ENCODE measurements at places on chromosomes 16 and 17.
A peak's percentile ranks its signal among the peaks of the same experiment; 100 is the strongest.

DNA sequence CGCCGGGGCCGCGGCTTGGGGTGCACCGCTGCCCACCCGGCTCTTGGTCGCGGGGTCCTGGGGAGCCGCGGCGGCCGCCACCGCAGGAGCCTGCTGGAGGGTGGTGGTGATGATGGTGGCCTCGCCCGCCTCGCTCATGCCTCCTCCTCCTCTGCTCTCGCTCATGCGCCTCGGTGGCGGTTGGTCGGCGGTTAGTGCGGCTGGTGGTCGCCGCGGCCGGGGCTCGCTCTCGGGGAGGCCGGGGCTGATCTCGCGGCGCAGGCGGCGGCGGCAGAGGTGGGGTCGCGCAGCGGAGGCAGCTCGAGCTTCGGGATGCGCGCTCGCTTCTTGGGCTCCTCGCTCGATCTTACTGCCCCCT is 41.6 kb downstream of the AHSP start:
- DNase-seq: no peak

DNA sequence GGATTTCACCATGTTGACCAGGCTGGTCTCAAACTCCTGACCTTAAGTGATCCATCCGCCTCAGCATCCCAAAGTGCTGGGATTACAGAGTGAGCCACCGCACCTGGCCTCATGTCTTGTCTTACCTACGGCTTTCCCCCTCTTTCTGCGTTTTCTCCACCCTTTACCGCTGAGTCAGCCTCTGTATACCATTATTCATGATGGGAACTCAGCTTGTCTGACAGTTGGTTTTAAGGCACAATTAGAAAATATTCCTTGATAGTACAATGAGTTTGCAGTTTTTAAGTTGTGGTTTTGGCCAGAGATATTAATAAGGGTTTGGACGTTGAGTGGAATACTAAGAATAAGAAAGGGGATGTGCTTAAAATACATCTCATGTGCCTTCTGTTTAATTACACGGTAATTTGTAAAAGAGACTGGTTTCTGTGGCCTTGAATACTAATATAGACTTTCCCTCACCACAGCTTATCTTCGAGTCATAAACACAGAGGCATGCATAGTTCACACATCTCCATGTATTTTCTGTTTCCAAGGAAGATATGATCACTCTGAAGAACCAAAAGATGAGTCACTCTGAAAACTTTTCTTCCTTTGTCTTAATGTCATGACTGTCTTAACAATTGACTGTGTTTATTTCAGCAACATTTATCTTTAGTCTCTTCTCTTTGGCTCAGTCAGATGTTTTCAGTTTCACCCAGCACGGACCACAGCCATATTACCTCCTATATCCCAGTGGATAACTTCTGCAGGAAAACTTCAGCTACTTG is 54.4 kb downstream of the PITPNC1 start:
- peak; percentile 92 for DNase-seq

DNA sequence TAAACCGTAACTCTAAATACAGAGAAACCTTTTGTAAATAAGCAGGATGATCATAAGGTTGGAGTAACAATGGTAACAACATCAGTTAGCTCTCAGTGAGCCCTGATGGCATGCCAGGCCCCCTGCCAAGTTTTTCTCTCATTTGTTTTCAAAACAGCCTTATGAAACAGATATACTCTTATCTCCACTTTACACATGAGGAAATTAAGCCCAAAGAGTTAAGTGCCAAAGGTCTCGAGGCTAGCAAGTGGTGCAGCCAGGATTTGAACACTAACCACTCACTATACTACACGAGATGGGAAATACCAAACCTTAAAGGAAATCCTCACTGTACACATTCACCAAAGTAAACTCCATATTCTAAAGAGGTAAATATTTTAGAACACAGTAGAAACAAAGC is 15.0 kb downstream of the USP31 start:
- DNase-seq: peak; percentile 73

DNA sequence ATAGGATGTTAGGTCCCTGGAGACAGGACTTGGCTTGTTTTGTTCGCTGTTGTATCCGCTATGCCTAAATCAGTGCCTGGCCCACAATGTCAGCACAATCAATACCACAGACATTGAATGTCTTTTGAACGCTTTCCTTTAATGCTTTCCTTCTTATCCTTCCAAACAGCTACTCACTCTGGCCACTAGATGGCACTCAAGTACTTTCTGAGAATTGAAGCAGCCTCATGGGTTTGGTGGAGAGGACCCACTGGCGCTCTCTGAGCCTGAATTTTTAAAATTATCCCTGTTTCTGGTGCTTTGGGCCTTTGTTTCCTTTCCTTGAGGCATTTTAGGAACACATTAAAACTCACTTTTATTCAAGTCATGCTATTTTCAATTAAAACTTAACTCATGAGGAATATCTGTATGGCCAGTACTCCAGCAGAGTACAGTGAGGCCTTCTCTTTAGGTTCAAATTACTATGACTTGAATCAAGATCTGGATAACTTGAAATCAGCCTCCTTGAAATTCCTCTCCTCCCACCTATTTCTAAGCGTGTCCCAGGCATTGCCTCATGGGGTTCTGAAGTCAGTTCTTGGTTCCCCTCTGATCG is 3.2 kb upstream of the NLRP1 start:
- DNase-seq: peak; percentile 86

- DNase-seq: peak; percentile 22
Observed at GRCh38 chr17:31048780-31049179, 46.0 kb upstream of the NF1 start.

DNA sequence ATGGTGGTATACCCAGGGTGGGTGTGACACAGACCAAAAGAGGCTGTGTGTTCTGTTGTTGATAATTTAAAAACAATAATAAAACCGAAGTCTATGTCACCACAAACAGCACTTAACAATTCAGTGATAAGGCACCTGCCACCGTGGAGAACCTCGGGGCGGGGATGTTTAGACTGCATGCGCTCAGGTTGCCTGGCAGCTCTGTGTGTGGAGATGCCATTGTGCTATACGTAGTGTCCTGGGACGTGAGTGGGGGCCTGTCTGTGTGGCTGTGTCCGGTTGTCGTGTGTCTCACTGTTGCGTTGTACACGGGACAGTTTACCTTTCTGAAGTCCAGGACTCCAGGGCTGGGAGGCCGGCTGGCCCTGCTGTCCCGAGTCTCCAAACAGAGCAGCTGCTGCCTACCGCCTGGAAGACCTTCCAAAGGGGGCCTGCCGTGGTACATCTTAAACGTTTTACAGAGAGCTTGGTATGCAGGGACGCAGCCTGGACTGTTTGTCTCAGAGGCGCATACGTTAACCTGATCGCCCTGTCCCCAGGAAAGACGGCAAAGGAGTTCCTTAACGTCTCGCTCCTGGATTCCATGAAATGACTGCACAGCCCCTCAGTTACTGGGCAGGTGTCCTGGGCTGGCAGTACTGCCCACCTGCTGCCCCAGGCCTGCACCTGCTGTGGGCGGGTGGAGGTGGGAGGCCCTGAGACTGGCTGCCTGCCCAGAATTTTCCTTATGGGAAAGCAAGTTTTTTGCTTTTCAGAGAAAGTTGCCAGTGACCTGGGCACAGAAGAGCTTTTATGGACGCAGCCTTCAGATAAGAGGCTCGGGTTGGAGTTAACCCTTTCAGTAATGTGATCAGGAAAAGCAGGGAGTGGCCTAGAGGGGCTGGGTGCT is 19.0 kb downstream of the SPIRE2 start:
- DNase-seq: no peak

- no peak for DNase-seq
Observed at GRCh38 chr16:88526906-88527185, 43.4 kb upstream of the ZC3H18 start.

GRCh38 chr16:27441998-27442397 is 40.0 kb downstream of the IL21R start:
- no peak for DNase-seq

GRCh38 chr17:73013816-73014663 is 78.4 kb downstream of the SLC39A11 start:
- DNase-seq: no peak

- DNase-seq: peak; percentile 82
Observed at GRCh38 chr16:4328046-4328781, 12.3 kb downstream of the GLIS2 start.

GRCh38 chr17:15377200-15377599 is 35.8 kb upstream of the TEKT3 start:
- peak; percentile 37 for DNase-seq

DNA sequence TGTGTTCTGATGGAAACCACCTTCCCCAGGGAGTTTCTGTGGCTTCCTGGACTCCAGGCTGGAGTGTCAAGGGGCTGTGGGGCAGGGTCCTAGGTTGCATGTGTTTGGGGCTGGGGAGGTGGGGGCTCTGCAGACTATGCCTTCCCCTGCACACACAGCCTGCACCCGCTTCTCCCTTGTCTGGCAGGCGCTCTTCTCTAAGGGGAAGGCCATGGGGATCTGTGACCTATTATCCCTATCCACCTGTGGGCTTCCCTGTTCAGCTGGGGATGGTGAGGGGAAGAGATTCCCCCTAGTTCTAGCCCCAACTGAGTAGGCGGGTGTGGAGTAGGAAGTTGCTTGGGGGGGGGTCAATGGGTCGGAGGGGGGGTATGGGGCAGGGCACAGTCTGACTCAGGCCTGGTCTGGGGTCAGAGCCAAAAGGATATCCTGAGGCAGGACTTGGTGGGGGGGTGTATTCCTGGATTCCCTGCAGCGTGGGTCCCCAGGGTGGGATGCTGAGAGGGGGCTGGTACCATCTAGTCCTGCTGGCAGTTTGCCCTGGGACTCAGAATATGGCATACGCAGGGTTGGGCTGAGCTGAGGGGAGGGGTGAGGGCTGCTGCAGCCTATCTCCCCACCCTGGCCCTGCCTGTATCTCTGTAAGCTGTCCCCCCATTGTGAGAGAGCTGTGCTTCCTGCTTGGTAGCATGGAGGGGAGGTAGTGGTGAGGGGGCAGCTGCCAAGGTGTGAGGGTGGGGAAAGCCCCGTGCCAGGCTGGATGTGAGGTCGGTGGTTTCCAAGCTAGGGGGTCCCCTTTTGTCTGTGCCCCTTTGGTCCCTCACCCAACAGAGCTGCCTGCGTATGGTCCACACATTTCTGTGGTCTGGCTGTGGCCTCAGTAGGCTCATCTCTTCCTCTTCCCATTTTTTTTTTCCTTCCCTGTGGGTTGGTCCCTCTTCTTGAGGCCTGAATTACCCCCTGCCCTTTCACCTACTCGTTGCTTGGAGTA is 14.7 kb downstream of the RARA start:
- DNase-seq: peak; percentile 81

- peak; percentile 58 for DNase-seq
Observed at GRCh38 chr16:28915181-28915580, 9.9 kb downstream of the RABEP2 start.

- DNase-seq: no peak
Observed at GRCh38 chr17:75508931-75509361, 6.4 kb downstream of the CASKIN2 start.

DNA sequence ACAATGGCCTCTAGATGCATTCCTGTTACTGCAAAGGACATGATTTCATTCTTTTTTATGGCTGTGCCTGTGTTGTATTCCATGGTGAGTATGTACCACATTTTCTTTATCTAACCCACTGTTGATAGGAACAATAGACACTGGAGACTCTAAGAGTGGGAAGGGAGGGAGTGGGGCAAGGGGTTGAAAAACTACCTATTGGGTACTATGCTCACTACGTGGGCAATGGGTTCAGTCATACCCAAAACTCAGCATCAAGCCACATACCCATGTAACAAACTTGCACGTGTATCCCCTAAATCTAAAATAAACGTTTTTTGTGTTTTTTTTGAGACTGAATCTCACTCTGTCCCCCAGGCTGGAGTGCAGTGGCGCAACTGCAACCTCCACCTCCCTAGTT is 47.1 kb upstream of the SCNN1B start:
- DNase-seq: no peak
